ENCODE measurements at places on chromosomes 6 and 20.
A peak's percentile ranks its signal among the peaks of the same experiment; 100 is the strongest.

DNA sequence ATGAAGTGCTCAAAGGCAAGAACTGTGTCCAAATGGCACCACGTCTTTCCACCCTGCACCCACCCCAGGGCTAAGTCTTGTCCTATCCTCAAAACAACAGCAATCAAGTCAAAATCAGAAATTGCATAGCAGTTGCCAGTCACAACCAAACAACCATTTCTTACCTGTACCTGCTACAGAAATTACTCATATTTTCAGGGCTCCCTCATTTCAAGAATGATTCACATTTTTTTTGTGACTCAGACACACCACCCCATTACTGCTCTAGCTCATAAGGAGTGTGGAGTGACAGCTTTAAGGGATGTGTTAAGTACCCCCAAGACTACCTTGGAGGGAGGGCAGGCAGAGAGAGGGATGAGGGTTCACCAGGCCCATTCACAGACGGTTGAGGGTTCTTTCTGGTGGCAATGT lies 111.7 kb downstream of the TRERF1 start:
- H3K27ac ChIP-seq = no peak overlapping the region
- peaks cover 18% of the 10 kb centered on the region for H3K4me1 ChIP-seq
- H3K27me3 ChIP-seq = no peaks in the 10 kb centered on the region
- H3K36me3 ChIP-seq = no peaks in the 10 kb centered on the region
- no peak overlapping the region for H3K4me3 ChIP-seq

DNA sequence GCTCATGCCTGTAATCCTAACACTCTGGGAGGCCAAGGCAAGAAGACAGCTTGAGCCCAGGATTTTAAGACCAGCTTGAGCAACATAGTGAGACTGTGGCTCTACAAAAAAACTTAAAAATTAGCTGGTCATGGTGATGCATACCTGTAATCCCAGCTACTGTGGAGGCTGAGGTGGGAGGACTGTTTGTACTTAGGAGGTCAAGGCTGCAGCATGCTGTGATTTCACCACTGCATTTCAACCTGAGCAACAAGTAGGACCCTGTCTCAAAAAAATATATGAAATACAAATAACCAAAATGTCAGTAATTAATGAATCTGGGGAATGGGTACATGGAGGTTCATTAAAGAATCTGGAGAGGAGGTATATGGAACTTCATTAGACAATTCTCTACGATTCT lies 9.9 kb downstream of the FKBP5 start:
- H3K27ac ChIP-seq = no peak overlapping the region
- peaks cover 52% of the 10 kb centered on the region for H3K4me1 ChIP-seq
- no peak for DNase-seq
- H3K4me3 ChIP-seq = no peak overlapping the region
- no peaks in the 10 kb centered on the region for H3K27me3 ChIP-seq

DNA sequence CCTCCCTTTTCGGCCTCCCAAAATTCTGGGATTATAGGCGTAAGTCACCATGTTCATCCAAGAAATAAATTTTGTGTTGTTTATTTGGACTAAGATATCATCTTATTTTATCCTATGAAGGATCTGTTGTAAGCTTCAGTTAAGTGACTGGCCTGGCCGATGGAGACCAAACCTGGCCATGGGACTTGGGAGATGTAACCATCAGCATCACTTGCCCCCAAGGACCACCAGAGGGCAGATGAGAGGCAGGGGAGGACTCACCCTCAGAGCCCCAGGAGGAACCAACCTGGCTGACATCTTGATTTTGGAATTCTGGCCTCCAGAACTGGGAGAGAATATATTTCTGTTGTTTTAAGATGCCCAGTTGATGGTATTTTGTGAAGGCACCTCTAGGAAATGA lies 266.7 kb downstream of the CDH26 start:
- no peak overlapping the region for H3K4me3 ChIP-seq
- no peaks in the 10 kb centered on the region for H3K27me3 ChIP-seq
- no peaks in the 10 kb centered on the region for H3K36me3 ChIP-seq
- H3K4me1 ChIP-seq = no peaks in the 10 kb centered on the region
- DNase-seq = no peak

GRCh38 chr6:110357664-110358552 lies at the start of gene METTL24:
TSS of gene METTL24 (minus strand) at chr6:110358349. CDS start at chr6:110358272, 77 bp downstream.
- H3K4me3 ChIP-seq = peak within 1 kb of the TSS; percentile 40
- H3K27me3 ChIP-seq = peaks cover 31% of the 10 kb centered on the region
- no peak within 1 kb of the TSS for H3K27ac ChIP-seq
- no peak for DNase-seq
- no peaks in the 10 kb centered on the region for H3K36me3 ChIP-seq

GRCh38 chr6:11970114-11970513 lies 42.0 kb upstream of the HIVEP1 start:
- no peak overlapping the region for H3K4me3 ChIP-seq
- DNase-seq = no peak
- no peaks in the 10 kb centered on the region for H3K27me3 ChIP-seq
- H3K36me3 ChIP-seq = no peaks in the 10 kb centered on the region
- no peak overlapping the region for H3K27ac ChIP-seq

- H3K27me3 ChIP-seq = peaks cover 12% of the 10 kb centered on the region
- no peak overlapping the region for H3K4me3 ChIP-seq
- no peak for DNase-seq
- no peaks in the 10 kb centered on the region for H3K36me3 ChIP-seq
Observed at GRCh38 chr6:12749531-12750379, 33.2 kb downstream of the PHACTR1 start.

GRCh38 chr6:63685446-63686379 lies 50.1 kb downstream of the PHF3 start:
- H3K4me3 ChIP-seq = no peak overlapping the region
- peaks cover 34% of the 10 kb centered on the region for H3K36me3 ChIP-seq
- no peaks in the 10 kb centered on the region for H3K4me1 ChIP-seq
- no peak overlapping the region for H3K27ac ChIP-seq
- DNase-seq = no peak

DNA sequence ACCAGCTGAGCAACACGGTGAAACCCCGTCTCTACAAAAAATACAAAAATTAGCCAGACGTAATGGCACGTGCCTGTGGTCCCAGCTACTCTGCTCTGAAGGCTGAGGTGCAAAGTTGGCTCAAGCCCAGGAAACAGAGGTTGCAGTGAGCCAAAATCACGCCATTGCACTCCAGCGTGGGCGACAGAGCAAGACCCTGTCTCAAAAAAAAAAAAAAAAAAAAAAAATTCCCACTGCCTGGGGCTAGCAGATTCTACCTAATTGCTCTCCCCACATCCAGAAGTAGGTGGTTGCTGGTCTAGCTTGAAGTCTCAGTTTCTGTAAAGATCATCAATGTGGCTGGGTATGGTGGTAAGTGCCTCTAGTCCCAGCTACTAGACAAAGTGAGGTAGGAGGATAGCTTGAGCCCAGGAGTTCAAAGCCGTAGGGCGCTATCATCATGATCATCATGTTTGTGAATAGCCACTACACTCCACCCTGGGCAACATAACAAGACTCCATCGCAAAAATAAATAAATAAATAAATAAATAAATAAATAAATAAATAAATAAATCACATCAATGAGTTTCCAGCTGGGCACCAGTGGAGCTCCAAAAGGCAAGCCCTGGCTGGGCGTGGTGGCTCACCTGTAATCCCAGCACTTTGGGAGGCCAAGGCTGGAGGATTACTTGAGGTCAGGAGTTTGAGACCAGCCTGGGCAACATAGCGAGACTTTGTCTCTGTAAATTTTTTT lies 6.3 kb upstream of the AP5S1 start:
- DNase-seq = peak; percentile 45
- H3K27ac ChIP-seq = peak overlapping the region; percentile 97
- H3K27me3 ChIP-seq = no peaks in the 10 kb centered on the region
- H3K4me3 ChIP-seq = no peak overlapping the region

DNA sequence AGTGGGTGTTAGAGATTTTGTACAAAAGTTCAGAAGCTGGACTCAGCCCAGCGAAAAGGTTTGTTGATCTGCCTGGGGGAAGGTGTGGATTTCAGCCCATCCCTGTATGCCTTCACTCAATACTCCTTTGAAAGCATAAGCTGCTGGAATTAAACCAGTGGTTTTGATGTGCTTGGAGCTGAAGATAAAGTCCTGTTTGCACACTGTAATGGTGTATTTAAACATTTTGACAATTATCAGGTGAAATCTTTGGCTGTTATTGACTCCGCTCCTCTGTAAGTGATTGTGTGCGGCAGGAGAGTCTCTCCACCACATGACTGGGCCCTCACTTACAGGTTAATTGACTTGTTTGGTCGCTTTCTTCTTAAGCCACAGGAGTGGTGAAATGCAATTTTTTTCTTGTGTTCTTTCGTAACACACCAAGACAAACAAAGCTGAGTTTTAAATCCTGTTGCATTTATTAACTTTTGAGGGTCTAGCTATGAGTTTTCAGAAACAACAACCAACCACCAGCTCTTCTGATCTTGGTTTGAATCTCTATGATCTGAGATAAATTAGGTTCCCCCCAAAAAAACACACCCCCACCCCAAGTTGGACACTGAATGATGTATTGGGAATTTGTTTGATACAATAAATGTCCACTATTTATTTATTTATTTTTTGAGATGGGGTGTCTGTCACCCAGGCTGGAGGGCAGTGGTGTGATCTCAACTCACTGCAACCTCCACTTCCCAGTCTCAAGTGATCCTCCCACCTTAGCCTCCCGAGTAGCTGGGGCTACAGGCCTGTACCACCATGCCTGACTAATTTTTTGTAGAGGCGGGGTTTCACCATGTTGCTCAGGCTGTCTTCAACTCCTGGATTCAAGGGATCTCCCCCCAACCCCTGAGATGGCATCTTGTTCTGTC lies 46.3 kb upstream of the NCOA3 start:
- no peaks in the 10 kb centered on the region for H3K36me3 ChIP-seq
- H3K4me3 ChIP-seq = no peak overlapping the region
- H3K4me1 ChIP-seq = no peaks in the 10 kb centered on the region
- DNase-seq = no peak
- H3K27me3 ChIP-seq = no peaks in the 10 kb centered on the region

GRCh38 chr20:59429396-59429795 lies 129.0 kb downstream of the EDN3 start:
- no peaks in the 10 kb centered on the region for H3K27me3 ChIP-seq
- H3K4me3 ChIP-seq = no peak overlapping the region
- no peak for DNase-seq
- H3K27ac ChIP-seq = no peak overlapping the region

- no peaks in the 10 kb centered on the region for H3K27me3 ChIP-seq
- no peak for DNase-seq
- H3K27ac ChIP-seq = no peak overlapping the region
Observed at GRCh38 chr20:44694159-44694558, 21.0 kb upstream of the CCN5 start.

GRCh38 chr6:43978473-43979346 lies 148.5 kb downstream of the MRPL14 start:
- H3K27ac ChIP-seq = no peak overlapping the region
- H3K4me3 ChIP-seq = no peak overlapping the region
- H3K27me3 ChIP-seq = peaks cover 5% of the 10 kb centered on the region
- H3K4me1 ChIP-seq = no peaks in the 10 kb centered on the region
- no peak for DNase-seq

DNA sequence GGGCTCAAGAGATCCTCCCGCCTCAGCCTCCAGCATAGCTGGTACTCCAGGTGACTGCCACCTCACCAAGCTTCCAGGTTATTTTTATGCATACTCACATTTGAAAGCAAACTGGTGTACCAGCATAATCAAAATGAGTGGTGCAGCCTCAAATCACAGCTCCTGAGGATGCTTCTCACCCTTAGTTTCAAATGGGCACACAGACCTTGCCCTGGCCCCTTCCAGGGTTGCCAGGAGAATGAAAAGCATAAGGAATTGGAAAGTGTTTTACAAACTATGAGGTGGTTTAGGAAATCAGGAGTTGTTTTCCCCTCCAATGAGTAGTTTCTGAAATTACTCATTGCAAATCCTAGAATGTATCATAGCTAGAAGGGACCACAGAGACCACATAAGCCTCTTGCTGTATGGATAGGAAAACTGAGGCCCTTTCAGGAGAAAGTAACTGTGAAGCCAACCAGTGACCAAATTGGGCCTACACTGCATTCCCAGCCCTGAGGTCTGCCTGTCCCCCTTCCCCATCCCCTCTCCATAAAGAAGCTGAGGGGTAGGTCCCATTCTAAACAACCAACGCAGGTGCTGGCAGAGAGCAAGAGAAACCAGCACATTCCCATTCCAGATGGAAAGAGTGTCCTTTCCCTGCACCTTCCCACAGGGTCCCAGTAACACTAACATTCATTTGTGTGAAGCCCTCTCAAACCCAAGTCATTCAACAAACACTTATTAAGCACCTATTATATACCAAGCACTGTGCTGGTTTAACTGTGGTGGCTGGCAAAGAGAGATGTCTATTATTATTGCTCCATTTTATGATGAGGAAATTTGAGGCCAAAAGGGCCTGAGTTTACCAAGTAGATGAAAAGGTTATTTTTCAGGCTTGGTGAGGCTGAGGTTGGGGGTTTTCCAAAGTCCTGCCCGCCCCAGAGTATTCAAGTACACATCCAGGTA lies 2.1 kb upstream of the E2F1 start:
- peaks cover 47% of the 10 kb centered on the region for H3K4me1 ChIP-seq
- no peaks in the 10 kb centered on the region for H3K36me3 ChIP-seq
- no peak overlapping the region for H3K4me3 ChIP-seq
- no peak overlapping the region for H3K27ac ChIP-seq

GRCh38 chr6:103273048-103273447 lies 1586.7 kb downstream of the HACE1 start:
- H3K4me3 ChIP-seq = no peak overlapping the region
- H3K4me1 ChIP-seq = no peaks in the 10 kb centered on the region
- no peaks in the 10 kb centered on the region for H3K36me3 ChIP-seq
- no peak for DNase-seq

GRCh38 chr6:18432180-18432579 lies 45.0 kb downstream of the RNF144B start:
- no peaks in the 10 kb centered on the region for H3K27me3 ChIP-seq
- H3K4me3 ChIP-seq = no peak overlapping the region
- H3K36me3 ChIP-seq = no peaks in the 10 kb centered on the region
- H3K27ac ChIP-seq = no peak overlapping the region
- H3K4me1 ChIP-seq = no peaks in the 10 kb centered on the region

DNA sequence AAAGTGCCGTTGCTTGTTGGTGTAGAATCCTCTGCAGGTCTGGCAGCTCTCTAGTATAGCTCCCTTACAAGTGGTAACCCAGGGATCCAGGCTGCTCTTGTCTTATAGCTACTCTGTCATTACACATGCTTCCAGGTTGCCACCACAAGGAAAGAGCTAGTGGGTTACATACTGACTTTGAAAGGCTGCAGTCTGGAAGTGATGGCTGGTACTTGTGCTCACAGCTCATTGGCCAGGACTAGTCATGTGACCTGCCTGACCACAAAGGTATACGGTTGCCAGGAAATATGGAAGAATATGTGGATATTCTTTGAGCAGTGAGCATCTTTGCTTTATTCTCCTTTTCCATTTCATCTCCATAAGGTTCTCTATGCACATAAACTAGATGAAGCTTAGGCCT lies 46.0 kb downstream of the RREB1 start:
- H3K36me3 ChIP-seq = no peaks in the 10 kb centered on the region
- no peak overlapping the region for H3K4me3 ChIP-seq
- H3K4me1 ChIP-seq = peaks cover 54% of the 10 kb centered on the region
- H3K27me3 ChIP-seq = no peaks in the 10 kb centered on the region

DNA sequence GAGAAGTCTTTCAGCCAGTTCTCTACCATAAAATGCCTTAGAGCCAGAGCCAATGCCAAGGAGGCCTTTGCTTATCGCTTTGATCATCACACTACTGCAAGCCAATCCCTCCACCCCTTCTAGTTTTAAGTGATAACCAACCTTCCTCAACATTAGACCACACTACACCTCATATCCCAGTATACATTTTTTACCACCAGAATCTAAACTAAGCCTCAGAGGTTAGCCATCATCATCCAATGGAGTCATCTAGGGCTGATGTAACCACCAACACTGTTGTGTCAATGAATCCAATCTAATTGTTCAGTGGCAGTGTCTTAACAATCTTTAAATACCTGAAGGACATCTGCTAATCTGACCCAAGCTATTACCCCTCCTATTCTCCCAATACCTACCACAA lies 6.4 kb downstream of the ZUP1 start:
- H3K27ac ChIP-seq = no peak overlapping the region
- no peak for DNase-seq
- H3K27me3 ChIP-seq = no peaks in the 10 kb centered on the region
- H3K4me1 ChIP-seq = peaks cover 15% of the 10 kb centered on the region
- H3K4me3 ChIP-seq = no peak overlapping the region

Measured in CD4-positive, alpha-beta T cell (primary cell).